ENCODE measurements at places on chromosomes 3 and 15. TPM values are rescaled to one million over a fixed set of nuclear protein-coding genes. Genes with fewer than 3 reads are reported as not detected.

GRCh38 chr15:77650265-77650664 lies 17.6 kb upstream of the LINGO1 start:
- no peak for DNase-seq

SH2D7 gene
- not detected for total RNA-seq

- DNase-seq: no peak
Observed at GRCh38 chr3:149575961-149576564, 81.8 kb downstream of the WWTR1 start.

DNA sequence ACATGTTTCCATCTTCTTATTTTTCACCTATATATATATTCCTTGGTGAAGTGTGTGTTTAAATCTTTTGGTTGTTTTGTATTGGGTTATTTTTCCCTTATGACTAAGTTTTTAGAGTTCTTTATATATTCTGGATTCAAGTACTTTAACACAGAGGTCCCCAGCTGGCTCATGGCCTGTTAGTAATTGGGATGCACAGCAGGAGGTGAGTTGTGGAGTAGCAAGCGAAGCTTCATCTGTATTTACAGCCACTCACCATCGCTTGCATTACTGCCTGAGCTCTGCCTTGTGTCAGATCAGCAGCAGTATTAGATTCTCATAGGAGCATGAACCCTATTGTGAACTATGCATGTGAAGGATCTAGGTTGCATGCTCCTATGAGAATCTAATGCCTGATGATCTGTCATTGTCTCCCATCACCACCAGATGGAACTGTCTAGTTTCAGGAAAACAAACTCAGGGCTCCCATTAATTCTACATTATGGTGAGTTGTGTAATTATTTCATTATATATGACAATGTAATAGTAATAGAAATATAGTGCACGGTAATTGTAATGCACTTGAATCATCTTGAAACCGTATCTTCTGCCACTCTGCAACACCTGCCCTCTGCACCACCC lies 151.6 kb downstream of the RSRC1 start:
- DNase-seq: no peak

TLR9 gene
- total RNA-seq: 0.32 TPM

- no peak for DNase-seq
Observed at GRCh38 chr15:52369455-52369854, 73.9 kb upstream of the MYO5C start.

GRCh38 chr3:80366808-80367548 lies 599.2 kb upstream of the ROBO1 start:
- DNase-seq: no peak

CA12 gene
- 0.27 TPM for total RNA-seq

Measured in Right ventricle myocardium superior (tissue), 1 donor.